Ecto neural progenitor cell (in vitro differentiated cells): ENCODE measurements at places on chromosomes 6 and 20.

- no peak for DNase-seq
Measured at GRCh38 chr6:168908166-168908565, 345.5 kb downstream of the THBS2 start.

- no peak for DNase-seq
Measured at GRCh38 chr6:101826269-101826668, 432.8 kb downstream of the GRIK2 start.

GRCh38 chr6:82996156-82996555, 69.5 kb downstream of the UBE3D start:
- no peak for DNase-seq

DNA sequence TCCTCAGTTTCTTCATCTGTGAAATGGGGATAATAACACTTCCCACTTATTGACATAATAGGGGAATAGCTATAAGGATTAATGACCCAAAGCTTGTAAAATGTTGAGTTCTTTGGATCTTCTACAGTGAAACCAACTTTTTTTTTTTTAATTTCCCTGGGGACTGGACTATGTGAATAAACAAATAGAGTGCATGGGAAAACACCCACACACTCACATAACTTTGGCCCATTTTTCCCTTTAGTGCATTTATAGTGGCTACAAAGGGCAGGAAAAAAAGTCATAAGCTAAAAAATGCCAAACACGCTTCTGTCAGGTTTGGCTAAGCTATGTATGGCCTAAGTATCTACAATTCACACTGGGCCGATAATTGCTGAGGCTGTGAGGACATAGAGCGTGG, 406.2 kb upstream of the JAG1 start:
- DNase-seq = no peak

DNA sequence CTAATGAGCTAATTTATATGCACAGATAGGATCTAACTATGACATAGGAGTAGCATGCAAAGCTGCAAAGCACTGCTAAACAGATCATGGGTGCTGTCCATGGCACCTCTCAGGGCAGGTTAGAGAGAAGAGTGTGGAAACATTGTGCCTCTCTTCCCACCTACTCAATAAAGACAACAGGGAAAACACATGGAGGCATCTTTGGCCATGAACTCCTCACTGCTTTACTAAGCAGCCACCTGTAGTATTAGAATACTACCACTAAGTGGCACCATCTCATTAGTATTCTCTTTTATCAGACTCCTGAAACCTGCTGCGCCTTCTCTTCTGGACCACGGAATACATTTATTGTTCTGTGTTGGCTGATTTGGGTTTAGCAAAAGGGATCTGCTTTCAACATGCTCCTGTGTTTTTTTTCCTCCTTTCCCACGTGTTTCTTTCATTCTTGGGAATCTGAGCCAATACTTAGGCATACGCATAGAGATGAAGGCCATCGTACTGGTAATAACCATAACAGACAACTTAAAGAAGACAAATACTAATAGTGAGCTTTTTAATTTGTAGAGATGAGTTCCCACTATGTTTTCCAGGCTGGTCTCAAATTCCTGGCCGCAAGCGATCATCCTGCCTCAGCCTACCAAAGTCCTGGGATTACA, 9.4 kb upstream of the HDDC2 start:
- no peak for DNase-seq

- no peak for DNase-seq
Measured at GRCh38 chr20:45878076-45878761, 2.8 kb upstream of the ZSWIM1 start.

- peak; percentile 71 for DNase-seq
Measured at GRCh38 chr6:52551483-52552277, 25.2 kb downstream of the TRAM2 start.

DNA sequence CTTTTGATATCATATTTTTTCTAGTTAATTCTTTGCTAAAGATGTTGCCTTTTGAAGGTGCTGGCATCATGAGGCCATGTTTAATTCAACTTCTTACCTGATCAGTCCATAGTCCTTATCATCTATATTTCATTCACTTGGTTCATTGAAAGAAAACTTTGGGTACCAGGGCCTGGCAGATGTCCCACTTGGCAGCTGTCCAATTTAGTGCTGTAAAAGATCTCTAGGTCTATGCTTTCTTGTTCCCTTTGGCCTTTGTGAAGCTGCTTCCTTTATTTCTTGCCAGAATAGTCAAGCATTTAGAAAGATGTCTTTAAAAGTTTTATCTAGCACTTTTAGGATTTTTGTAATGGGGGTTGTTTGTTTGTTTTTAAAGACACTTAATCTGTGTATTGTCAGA, 61.7 kb upstream of the EYA4 start:
- DNase-seq = no peak

DNA sequence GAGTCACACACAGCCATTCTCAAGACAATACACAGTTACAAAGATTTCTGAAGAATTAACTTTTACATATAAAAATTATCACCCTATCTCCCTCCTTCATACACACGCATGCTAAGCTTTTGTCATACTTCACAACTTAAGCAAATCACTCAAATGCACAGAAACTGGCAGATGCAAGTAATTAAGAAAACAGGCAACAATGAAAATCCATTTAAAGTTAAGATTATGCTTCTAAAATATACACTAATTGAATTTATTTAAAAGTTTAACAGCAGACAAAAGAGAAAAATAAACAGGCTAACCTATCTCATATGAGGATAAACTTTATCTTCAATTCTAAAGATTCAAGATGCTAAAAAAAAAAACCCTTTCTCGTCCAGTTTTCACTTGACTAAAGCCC, 68.4 kb downstream of the DST start:
- no peak for DNase-seq

- no peak for DNase-seq
Measured at GRCh38 chr20:23048283-23049200, 930 bp downstream of the THBD start.

DNA sequence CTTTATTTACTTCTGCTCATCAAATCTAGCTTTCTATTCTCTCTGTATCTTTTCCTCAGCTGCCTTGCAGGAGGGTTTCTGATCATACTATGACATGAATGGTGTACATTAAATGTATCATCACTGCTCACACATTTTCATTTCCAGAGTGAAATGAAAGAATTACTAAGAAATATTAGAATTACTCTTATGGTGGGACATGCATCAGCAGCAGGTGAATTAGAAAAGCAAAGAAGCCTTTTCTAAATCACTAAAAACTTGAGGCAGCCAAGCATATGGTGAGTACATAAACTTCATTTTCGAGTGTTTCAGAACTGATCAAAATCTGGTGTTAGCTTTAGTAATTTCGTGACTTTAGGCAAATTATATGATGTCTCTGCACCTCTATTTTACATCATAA, 23.6 kb downstream of the IL17A start:
- no peak for DNase-seq

GRCh38 chr6:41457303-41457670, 88.9 kb upstream of the FOXP4 start:
- no peak for DNase-seq

- no peak for DNase-seq
Measured at GRCh38 chr6:75968143-75968542, 104.3 kb downstream of the IMPG1 start.

DNA sequence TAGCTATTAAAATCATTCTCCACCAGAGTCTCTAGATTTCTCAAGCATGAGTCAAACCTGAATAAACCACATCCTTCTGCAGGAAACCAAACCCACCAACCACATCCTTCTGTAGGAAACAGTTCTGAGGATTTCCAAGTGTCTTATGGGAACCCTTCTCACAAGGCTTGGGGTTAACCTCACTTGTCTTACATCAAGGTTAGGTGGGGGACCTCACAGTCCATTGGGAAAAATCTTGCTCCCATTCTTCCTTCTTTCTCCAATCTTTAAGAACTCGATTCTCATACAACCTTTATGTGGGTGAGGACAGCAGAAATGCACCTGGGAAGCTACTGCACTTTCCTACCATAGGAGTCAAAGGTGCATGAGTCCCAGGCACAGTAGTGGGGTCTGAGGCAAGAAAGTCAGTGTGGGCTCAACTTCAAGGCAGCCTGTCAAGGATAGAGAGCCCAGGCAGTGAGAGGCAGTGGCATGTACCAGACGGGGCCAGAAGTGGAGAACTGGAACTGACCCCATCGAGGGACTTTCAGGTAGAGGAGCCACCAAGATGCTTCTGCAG, 114.5 kb downstream of the SLC22A3 start:
- DNase-seq = no peak

DNA sequence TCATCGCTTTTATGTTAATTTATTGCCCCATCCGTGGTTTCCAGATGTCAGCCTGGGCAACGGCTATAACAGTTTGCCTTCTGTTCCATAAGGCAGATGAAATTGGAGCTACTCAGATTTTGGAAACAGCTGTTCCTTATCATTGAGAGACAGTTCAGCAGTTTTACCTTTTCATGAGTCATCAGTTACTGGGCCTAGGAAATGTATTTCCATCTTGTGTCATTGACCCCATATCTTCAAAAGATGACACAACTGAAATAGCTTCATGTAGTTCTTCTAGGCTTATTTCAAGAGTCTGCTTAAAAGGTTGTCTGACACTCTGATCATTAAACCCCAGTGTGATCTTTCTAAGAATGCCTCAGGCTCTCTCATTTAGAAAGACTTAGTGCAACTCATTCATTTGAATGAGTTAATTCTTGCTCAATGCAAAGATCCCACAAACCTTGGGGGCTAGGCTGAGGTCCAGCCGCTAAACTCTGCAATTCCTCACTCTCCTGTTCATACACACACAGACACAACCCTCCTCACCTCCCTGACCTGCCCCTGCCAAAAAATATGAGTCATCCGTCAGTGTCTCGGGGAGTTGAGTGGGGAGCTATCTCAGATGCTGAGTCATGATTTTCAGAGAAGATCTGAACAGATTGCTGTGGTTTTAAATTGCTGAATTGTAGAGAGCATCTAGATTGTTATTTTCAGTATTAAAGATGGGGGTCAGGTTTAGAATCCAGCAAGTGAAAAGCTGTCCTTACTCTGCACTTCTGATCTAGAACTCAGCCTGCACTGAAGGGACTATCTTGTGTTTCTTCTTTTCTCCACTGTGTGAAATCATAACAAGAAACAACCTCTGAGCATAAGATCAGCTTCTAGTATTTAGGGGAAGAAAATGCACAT, 61.8 kb downstream of the RPP40 start:
- DNase-seq = no peak

DNA sequence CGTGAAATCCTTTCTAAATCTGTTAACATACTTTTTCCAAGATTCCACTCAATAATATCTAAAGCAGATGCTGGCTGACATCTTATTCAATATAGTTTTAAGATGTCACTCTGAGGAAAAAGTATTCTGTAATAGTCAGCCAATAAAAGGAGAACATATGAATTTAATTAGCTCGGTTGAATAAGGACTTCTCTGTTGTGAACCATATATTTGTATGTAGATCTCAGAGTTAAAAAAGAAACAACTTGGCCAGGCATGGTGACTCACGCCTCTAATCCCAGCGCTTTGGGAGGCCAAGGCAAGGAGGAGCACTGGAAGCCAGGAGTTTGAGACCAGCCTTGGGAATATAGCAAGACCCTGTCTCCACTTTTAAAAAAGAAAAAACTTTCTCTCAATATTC, 7.4 kb upstream of the CD24 start:
- DNase-seq = no peak

- no peak for DNase-seq
Measured at GRCh38 chr20:61300293-61300692, 48.2 kb downstream of the CDH4 start.
